ENCODE measurements at places on chromosomes 11 and 22.

DNA sequence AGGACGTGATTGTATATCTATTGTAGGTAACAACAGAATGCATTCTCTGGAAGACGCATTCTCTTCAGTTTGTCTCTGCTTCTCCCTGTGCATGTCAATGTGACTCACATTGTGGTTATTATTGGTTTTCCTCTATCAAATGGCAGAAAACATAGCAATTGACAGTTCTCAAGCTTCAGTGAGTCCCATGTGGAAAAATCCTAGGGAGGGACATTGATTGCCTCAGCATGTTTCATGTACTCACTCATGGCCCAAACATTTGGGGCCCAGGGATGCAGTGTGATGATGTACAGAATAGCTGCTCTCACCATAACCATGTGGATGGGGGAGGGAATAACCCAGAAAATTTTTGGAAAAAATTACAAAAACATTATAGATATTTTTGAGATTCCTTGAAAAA, 9.3 kb upstream of the ARL14EP start:
- DNase-seq = no peak

DNA sequence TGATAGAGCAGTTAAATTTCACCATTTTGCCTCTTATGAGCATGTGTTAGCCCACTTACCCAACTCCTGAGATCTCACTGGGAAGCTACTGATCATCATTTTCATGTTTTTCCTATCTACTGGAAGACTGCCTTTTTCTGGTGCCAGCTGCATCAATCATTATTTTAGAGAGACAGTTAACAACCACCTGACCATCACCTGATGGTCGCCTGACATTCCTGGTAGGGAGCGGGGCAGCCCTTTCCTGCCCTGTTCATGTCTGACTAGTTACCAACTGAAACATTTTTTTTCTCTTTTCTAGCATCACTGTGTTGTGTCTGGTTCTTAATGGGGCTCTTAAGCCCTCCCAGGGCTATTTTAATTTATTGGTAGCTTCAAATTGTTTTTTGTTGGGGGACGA, 20.2 kb upstream of the PATL1 start:
- no peak for DNase-seq

- DNase-seq = no peak
Observed at GRCh38 chr11:110148775-110149744, 55.9 kb downstream of the ZC3H12C start.

DNA sequence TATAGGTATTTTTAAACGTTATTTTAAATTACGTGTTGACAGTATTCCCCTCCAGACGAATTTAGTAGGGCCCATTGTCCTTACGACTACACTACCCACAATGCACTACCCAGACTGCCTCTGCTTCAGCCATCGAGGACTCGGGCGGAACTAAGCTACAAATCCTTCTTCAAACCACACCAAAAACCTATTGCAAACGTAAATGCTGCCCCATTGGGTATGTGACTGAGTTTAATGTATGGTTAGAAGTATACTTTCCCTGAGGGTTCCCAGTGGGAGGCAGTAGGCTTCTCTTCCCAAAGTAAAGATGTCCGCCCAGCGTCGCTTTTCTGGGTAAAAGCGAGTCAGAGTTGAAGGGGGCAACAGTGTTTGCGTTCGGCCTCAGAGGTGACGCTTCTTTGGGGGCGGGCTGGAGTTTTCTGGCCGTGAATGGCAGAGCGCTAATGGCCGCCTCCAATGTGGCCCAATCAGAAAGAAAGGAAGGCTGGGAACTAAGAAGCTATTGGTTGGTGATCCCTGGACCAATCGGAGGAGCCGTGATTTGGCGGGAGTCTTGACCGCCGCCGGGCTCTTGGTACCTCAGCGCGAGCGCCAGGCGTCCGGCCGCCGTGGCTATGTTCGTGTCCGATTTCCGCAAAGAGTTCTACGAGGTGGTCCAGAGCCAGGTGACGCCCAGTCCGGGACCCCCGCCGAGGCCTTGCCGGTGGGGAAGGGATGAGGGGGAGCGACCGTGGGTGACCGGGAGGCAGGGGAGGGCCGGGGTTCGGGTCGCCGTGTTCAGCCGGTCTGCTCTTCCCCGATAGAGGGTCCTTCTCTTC, at the start of gene CDC45:
Gene CDC45 (plus strand): TSS at position 566 of the 818 bp plus-strand sequence. CDS start 49 bp downstream, at position 615.
- DNase-seq = peak; percentile 97

All from breast epithelium (tissue), 4 donors.